NCI-H774 (cell line): ENCODE measurements at places on chromosomes 5 and 9.
A peak's percentile ranks its signal among the peaks of the same experiment; 100 is the strongest.

- no peak for DNase-seq
Observed at GRCh38 chr5:53089481-53089991, 20.0 kb downstream of the MOCS2 start.

- DNase-seq = no peak
Observed at GRCh38 chr5:163963881-163964280, 458.5 kb downstream of the MAT2B start.

- no peak for DNase-seq
Observed at GRCh38 chr5:1376981-1377380, 32.1 kb upstream of the CLPTM1L start.

- DNase-seq = no peak
Observed at GRCh38 chr9:135199489-135199888, 112.0 kb downstream of the OLFM1 start.

DNA sequence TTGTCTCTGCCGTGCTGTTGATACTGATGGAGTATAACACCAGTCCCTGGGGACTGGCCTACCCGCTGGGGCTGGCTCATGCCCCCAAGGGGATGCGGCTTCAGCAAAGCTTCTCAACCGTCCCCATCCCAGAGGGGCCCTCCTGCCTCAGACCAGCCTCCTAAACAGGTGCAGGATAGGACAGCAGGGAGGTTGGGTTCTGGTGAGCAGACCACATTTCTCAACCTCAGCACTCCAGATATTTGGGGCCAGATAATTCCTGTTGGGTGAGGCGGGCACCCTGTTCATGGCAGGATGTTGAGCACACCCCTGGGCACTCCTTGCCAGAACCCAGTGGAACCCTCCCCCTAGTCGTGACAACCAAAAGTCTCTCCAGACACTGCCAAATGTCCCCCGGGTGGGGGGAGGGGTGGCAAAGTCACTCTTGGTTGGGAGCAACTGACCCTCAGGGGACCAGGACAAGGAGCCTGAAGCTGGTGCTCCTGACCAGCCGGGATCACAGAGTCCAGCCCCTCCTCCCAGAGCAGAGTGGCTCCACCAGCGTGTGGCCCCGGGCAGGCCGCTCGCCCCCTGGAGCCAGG, 107.8 kb downstream of the ZNF354C start:
- no peak for DNase-seq

DNA sequence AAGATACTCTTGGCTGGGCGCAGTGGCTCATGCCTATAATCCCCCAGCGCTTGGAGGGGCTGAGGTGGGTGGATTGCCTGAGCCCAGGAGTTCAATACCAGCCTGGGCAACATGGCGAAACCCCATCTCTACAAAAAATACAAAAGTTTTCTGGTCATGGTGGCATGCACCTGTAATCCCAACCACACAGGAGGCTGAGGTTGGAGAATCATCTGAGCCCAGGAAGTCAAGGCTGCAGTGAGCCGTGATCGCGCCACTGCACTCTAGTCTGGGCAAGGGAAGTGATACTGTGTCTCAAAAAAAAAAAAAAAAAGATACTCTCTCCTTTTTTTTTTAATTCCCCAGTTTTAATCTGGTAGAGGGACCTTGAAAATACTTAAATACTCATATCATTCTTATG, 15.0 kb downstream of the ANKRD33B start:
- no peak for DNase-seq

DNA sequence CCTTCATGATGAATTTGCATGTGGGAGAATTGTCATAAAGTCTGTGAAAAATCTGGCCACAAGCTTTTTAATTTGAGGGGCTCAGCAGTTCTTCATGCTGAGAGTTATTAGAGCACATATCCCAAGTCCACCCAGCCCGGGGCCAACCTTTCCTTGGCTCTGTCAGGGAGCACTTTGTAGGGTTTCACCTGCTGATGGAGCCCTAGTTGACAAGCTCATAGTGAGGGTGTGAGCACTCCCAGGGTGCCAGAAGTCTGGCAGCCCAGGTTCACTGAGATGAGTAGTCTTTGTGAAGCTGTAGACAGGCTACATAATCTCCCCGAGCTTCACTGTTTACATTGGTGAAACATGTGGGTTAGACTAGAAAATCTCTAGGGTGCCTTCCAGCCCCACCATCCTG, 97.2 kb upstream of the NREP start:
- DNase-seq = no peak

DNA sequence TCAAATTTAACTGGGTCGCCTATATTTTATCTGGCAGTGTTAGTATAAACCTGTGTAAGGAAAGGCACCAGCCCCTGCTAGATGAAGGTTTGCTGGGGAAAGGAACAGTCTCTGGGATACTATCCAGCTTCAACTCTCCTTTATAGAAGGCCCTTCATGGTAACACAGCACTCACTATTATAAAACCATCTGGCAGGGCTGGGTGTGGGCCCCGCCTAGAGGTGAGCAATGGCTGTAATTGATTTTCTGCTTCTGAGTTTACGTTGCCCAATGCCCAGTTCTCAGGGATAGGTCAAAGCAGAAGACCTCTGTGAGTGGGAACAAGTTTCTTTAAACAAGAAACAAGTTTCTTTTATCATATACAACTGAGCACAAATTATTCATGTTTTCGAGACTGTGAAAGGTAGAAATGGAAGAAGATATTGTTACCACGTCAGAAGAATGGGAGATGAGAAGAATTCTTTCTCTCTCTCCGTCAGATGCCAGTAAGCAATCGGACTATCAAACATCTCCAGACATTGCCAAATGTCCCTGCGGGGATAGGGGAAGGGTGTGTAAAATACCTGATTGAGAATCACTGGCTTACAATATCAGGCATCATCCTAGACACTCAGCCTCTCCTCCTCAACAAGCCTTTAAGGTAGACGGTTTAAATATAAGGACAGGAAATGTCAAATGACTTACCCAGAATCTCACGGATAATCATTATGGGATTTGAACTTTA, 205.9 kb downstream of the PDZD2 start:
- DNase-seq = no peak

DNA sequence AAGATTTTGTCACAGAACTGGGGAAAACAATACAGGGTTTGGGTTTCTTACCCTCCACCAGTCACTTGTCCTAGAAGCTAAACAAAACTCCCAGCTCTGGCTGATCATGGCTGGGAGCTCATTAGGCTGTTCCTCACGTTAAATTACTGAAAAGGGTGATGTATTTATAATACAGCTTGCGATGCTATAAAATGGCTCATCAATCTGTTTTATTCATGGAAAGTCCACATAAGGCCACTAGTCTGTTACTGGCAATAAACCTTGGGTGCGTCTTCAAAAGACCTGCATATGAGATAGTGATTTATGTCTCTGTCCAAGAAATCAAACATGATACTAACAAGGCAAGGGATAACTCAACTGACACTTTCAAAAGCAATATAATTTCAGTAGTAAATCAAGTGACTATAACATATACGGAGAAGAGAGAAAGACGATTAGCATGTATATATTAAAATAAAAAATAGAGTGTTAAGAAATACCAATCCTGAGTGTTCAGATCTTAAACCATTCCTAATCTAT, 219.0 kb downstream of the BNC2 start:
- no peak for DNase-seq

DNA sequence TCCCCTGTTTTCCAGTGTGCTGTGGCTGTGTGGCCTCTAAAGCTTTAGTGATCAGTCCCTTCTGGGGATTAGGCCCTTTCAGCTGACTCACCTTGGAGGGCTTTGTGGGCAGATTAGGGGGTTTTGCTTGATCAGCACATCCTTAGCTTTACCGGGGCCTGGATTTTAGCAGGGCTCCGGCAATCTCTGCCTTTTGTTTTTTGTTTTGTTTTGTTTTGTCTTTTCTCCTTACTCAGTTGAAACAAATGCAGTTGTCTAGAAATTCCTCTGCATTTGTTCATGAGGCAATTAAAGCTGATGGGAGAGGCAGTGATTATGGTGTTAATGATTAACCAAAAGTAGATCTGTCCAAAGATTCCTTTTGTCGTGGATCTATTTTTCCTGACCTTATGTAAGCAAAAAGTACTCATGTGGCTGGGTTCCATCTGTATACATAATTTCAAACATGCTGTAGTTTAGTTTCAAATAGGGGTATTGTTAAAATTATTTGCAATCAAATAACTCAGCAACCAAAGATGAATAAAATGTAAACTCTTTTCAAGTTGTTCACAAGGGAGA, 5.2 kb upstream of the TDRD7 start:
- no peak for DNase-seq

GRCh38 chr5:146995878-146996277, 117.3 kb upstream of the PPP2R2B start:
- no peak for DNase-seq

DNA sequence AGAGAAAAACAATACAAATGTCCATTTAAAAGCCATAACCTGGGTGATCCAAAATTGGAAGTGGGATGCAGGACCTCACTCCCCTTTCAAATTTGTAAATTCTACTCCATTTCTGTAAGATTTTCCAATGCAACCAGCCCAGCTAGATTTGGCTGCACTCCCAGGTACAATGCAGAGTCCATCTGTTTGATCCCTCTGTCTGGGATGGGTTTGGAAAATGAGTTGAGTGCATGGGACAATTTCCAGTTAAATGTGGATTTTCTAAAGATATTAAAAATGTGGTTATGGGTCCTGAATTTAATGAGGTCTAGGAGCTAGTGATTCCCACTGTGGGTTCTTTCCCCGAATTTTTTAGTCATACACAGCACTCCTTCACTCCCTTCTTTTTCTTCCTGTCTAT, 104.0 kb upstream of the ATP10B start:
- no peak for DNase-seq

- DNase-seq = no peak
Observed at GRCh38 chr9:106925392-106925791, 62.4 kb downstream of the ZNF462 start.

DNA sequence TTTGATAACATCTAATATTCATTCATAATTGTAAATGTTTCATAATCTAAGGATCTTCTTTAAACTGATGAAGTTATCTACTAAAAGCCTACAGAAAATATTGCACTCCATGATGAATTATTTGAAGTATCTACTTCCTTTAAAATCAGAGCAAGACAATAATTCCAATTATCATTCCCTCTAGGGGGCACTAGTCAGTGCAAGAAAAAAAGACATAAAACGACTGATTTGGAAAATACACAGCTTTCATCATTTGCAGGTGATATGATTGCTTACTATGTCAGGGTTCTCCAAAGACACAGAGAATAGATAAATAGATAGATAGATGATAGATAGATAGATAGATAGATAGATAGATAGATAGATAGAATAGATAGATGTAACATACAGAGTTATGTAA, 13.5 kb upstream of the GRM6 start:
- DNase-seq = no peak

DNA sequence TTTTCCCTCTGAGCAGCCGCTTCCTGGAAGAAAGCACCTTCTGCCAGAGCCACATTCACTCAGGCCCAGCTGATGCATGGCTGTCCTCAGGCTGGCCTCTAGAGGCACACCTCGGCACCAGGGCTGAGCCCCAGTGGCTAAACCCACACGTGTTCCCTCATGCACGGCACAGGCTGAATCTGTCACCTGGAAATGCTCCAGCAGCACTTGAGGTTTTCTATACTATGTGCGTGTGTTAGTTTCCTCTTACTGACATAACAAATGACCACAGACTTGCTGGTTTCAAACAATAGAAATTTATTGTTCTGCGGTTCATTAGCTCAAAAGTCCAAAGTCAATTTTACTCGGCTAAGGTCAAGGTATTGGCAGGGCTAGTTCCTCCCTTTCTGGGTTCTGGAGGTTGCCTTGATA, 141.4 kb downstream of the LRRC70 start:
- DNase-seq = peak; percentile 32

- no peak for DNase-seq
Observed at GRCh38 chr5:113546703-113547183, 33.2 kb downstream of the YTHDC2 start.

DNA sequence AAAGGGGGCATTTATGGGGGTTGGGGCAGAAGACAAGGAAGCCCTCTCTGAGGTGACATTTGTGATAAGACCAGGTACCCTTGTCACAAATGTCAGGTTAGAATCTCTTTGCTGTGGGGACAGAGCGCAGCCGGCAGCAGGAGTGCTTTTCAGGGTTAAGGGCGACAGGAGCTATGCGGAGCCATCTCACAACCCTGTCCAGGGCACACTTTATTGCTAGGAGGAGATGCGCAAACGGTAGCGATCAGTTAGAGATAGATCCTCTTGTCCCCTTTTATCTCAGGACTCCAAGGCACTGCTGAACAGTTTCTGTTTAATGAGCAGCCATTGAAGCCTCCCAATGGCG, 438 bp upstream of the LAMC3 start:
- DNase-seq = no peak

DNA sequence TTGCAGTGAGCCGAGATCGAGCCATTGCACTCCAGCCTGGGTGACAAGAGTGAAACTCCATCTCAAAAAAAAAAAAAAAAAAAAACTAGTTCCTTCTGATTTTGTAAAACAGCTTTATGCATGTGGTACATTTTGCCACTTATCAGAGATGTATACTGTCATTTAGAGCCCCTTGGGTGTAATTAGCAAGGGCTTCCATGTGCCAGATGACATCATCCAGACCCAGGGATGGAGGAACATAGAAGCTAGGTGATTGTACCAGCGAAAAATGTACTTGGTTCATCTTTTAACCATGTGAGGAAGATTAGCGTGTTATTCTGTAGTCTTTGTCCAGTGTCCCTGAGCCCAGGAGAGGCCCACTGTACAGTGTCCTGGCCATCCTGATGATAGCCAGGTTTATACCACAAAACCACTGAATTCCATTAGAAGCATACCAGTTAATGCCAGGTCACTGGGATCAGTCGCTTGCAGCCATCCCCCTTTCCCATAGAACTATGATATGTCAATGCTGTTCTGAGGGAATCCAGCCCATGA, 239.3 kb upstream of the SGCD start:
- DNase-seq = no peak

- DNase-seq = no peak
Observed at GRCh38 chr5:127844581-127845021, 141.4 kb downstream of the CCDC192 start.

DNA sequence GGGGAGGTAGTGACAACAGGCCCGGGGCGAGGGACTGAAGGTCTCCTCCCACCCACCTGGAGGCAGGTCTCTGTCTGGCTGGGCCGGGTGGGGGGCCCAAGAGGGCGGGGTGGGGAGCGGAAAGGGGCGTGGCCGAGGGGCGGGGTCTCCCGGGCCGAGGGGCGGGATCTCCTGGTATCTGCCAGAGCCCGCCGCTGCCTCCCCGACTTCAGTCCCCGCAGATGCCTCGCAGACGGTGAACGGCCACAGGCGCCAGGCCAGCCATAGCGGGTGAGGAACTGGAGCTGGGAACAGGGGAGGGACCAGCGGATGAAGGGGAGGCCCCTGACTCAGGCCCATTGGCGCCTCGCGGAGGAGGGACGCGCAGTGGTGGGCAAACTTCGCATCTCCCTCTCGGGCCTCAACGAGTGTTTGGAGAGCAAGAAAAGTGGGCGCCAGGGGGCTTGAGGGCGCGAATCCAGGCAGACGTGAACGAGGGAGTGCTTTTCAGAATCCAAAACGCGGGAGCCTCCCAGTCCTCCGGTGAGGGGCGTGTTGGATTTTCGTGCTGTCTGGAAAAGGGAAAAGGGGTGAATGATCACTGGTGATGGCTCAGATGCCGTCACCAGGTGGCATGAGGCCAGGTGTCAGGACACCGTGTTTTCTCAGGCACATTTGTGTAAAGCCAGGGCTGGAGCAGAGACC, at the start of gene ADGRD2:
Gene ADGRD2 (plus strand): TSS at position 211 of the 684 bp plus-strand sequence. CDS start 1,216 bp downstream, outside the sequence.
- DNase-seq = peak; percentile 64
